ENCODE measurements at places on chromosomes 12 and 14.
A peak's percentile ranks its signal among the peaks of the same experiment; 100 is the strongest.

- no peak for DNase-seq
Observed at GRCh38 chr12:113244478-113244958, 23.3 kb downstream of the TPCN1 start.

GRCh38 chr12:74641694-74642093 lies 104.1 kb downstream of the ATXN7L3B start:
- no peak for DNase-seq

- no peak for DNase-seq
Observed at GRCh38 chr12:81330480-81330879, 252.6 kb downstream of the ACSS3 start.

DNA sequence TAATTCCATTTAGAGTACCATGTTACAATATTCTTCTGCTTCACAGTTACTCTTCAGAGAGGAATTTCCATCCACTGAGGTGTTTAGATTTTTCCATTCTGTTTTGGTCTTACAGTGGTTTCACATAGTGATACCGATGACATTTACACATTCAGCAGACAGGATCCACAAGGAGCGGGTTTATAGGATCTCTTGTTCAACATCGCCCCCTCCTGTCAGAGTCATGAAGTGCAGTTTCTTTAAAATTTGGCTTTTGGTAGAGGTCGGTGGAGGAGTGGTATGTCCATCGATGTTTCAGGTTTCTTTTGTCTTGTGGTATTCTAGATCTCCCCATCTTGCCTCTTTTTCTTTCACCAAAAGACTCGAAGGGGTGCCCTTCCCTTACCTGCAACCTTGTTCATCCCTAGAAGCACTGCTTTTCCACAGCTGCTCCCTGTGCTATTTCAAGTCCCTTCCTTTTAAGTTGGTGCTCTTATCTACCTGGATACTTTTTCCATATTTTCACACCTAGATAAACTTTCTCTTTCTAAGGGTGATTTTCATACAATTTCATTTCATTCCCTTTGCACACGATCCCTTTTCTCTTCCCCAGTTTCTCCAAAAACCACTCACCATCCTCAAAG lies 181.3 kb downstream of the ITPR2 start:
- DNase-seq, result no peak

DNA sequence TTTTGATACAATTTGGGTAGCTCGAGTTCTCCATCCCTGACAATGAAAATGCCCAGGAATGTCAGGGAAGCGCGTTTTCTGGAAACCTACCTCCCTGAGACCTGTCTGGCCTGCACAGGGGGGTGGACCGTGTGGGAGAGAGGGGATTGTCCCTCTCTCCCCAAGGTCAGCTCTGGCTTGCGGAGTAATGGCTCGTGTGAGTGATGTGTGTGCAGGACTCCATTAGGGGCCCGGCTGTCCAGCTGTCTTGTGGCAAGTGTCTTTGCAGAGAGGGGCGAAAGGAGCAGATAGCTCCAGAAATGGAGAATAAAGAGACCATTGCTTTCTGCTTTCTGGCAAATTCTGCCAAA lies 215.3 kb downstream of the CHST11 start:
- DNase-seq, result no peak

DNA sequence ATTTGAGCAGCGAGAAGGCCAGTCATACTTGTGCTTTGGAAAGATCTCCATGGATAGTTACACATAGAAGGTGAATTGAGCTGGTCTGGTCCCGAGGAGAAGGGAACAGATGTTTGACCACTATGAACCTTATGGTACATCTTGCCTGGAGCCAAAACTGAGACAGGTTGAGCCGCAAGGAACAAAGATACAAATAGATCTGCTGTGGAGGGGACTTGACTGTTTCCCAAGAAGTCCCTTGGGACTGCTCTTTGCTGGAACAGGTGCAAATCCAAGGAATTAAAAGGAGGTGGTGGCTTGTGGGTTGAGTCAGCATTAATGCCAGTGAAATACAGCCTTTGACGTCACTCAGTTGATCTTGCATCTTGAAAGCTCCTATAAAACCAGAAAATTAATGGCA lies 68.8 kb upstream of the PRIMA1 start:
- DNase-seq, result no peak

DNA sequence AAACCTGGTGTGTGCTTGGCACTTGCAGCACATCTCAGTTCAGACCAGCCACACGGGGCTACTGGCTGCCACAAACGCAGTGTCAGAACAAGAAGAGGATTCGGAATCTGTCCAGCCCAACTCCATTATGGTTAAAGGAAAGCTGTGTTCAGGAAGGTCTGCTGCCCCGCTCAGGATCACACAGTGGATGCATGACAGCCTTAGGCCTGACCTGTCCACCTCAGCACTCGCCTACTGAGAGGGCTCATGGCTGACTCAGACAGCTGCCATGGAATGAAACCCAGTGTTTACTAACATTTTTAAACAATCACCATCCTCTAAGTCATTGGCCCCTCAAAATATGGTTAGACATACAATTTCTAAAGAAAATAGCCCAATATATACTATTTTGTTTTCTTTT lies 5.6 kb upstream of the NIN start:
- DNase-seq, result no peak

DNA sequence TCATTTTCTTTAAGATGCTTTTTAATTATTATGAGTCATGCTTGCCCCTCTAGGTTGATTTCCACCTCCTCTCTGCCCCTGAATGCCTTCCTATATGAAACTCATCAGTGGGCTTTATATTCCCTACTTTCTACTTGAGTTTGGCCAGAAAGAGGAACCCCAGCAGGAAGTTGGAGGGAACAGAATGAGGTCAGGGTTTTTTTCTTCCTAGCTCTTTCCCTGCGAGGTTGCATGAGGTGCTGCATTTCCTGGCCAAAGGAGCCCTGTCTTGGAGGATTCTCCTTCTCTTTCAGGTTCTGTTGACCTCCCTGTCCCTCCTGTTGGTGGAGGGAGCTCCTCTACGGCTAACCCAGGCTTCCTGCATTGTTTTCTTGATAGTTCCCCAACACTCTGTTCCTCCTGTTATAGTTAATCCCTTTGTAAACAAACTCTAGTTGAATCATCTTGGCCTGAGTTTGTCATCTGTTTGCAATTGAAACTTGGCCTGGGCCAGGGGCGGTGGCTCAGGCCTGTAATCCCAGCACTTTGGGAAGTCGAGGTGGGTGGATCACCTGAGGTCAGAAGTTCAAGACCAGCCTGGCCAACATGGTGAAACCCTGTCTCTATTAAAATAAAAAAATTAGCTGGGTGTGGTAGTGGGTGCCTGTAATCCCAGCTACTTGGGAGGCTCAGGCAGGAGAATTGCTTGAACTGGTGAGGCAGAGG lies 15.3 kb upstream of the SPIC start:
- no peak for DNase-seq

DNA sequence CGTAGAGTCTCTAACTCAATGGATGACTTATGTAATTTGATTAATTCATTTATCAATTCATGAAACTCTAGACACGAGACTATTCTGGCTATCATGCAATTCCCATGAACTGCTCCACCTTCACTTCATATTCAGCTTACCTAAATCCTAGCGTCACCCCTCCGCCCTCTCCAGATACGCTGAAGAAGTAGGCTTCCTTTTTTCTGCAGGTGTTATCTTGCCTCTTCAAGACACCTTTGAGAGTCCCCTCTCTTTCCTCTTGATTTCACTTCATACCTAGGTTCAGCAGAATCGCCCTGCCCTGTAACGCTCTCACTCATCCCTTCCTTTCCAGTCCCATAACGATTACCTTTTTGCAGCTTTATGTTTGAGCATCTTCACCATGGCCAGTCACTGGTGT lies 4.0 kb upstream of the RNASE4 start:
- DNase-seq, result no peak

DNA sequence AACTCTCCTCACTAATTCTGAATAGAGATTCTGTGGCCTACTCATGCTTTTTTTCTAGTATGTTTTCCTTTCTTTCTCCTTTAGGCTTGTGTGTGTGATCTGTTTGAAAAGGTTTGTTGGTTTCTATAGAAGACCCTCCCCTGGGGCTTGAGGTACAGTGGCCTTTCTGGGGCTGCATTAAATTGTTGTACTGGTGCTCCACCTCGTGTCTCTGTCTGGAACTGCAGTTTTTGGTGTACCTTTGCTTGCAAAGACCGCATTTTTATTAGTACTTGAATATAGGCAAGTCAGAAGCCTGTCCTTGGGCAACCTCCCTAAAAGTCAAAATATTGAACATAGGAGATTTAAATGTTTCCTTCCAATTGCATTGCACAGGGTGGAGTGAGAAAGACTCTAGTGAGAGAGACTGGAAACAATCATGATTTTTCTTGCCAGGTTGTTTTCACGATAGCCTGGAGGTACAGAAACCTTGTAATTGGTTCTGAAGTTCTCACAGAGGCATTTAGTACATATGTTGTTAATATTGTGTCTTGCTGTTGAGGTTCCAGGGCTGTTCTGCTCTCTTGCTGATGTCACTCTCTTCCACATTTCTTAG lies 39.0 kb downstream of the SLCO1B1 start:
- peak; percentile 3 for DNase-seq

GRCh38 chr14:94770251-94770749 lies 387 bp upstream of the GSC start:
- DNase-seq, result no peak

DNA sequence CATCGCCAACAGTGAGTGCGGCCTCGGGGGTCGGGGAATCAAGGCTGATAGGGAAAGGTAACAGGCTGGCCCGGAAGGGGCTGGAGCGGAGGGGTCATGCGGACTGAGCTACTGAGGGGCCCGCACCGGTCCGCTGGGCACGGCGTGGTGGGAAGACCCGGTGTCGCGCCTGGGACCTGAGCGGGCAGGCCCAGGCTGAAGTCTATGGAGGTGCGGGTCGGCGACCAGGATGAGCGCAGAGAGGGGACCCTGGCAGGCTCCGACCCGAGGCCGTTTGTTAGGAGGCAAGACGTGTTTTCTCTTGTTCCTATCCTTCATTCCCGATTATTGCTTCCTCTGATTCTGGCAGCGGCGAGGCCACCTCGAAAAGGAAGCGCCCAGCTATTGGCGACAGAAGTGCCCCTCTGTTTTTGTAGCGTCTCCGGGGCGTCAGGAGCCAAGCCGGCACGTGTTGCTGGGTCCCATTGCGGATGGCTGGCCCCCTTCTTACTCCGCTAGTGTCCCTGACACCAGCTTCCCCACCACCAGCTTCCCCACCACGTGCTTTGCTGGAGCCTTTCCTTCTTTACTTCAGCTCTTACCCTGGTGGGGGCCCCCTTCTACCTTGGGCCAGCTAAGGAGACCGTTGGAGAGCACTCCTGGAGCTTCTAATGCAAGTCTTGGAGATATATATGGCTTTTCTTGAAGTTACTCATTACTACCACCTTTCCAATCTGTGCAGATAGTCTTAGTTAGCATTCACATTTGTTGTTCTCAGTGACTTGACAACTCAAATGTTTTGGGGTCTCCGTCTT lies 653 bp downstream of the PA2G4 start:
- DNase-seq, result no peak

DNA sequence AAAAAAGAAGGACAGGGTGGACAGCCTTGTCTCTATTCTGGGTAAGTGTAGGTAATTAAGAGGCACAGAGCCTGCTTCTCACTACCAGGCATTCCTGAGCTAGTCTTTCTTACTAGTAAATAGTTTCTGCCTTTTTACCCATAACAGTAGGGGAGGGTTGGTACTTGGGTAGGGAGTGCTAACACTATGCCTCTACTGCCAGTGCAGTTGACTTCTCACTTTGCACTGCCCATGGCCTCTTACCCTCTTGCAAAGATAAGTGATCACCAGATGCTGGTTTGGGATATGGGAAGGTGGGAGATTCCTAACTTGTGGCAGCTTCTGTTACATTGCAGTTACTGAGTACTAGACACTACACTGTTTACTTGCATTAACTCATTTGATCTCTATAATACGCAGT lies 11.6 kb downstream of the AHSA1 start:
- DNase-seq, result no peak

GRCh38 chr12:128381541-128381940 lies 114.6 kb downstream of the TMEM132C start:
- DNase-seq, result no peak

DNA sequence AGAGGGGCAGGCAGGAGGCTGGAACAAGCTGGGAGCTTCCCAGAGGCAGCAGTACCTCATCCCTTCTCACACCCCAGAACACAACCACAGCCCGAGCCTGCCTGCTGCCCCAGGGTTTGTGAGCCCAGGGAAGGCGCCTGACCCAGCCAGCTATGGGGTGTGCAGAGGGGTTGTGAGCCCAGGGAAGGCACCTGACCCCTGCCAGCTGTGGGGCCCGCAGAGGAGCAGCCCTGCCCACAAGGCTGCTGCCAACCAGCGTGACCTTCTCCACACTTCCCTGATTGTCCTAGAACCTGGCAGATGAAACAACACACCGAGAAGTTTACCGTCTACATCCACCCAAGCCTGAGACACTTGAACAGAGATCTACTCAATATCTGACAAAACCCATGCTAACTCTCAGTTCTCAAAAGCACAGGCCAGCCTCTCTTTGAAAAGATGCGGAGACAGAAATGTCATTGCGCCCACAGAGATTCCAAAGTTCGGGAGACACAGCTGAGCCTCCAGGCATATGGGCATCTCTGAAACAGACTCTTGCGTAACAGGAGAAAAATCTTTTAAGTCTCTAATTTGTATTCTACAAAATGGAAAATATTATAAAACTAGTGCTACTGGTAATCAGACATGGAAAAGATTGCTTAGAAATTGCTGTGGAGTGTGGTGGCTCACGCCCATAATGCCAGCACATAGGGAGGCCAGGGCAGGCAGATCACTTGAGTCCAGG lies 47.3 kb downstream of the SFSWAP start:
- DNase-seq, result no peak

- DNase-seq, result no peak
Observed at GRCh38 chr12:105504286-105504685, 173.8 kb downstream of the C12orf75 start.

DNA sequence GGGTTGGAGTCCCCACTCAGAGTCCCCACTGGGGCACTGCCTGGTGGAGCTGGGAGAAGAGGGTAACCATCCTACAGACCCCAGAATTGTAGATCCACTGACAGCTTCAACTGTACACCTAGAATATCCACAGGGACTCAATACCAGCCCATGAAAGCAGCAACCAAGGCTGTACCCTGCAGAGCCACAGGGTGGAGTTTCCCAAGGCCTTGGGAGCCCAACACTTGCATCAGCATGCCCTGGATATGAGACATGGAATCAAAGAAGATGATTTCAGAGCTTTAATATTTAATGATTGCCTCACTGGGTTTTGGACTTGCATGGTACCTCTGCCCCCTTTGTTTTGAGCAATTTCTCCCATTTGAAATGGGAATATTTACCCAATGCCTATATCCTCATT lies 80.4 kb downstream of the RASSF9 start:
- DNase-seq, result no peak

GRCh38 chr12:95118788-95119179 lies 45.4 kb upstream of the NR2C1 start:
- no peak for DNase-seq

- DNase-seq, result no peak
Observed at GRCh38 chr12:96751626-96752025, 155.4 kb upstream of the NEDD1 start.

GRCh38 chr14:39762576-39763401 lies 330.6 kb upstream of the FBXO33 start:
- DNase-seq, result no peak

Data from stimulated activated CD8-positive, alpha-beta memory T cell treated with anti-CD3 and anti-CD28 coated beads, Interleukin-4, amount 100 ng/mL, for 4 hours (primary cell).